Central memory CD8-positive, alpha-beta T cell (primary cell): ENCODE measurements at places on chromosomes 6 and 20.

GRCh38 chr6:130557481-130558112 is 191.8 kb downstream of the TMEM200A start:
- no peaks in the 10 kb centered on the region for H3K27me3 ChIP-seq
- H3K27ac ChIP-seq = no peak overlapping the region
- DNase-seq = no peak

GRCh38 chr6:3849681-3850450 is 693 bp downstream of the FAM50B start:
- DNase-seq = peak; percentile 10
- H3K4me3 ChIP-seq = peak overlapping the region; percentile 70
- H3K36me3 ChIP-seq = peaks cover 9% of the 10 kb centered on the region
- peaks cover 19% of the 10 kb centered on the region for H3K4me1 ChIP-seq

- no peak for DNase-seq
- no peaks in the 10 kb centered on the region for H3K36me3 ChIP-seq
- no peak overlapping the region for H3K4me3 ChIP-seq
- no peaks in the 10 kb centered on the region for H3K4me1 ChIP-seq
Observed at GRCh38 chr20:40294175-40294574, 394.9 kb downstream of the MAFB start.

DNA sequence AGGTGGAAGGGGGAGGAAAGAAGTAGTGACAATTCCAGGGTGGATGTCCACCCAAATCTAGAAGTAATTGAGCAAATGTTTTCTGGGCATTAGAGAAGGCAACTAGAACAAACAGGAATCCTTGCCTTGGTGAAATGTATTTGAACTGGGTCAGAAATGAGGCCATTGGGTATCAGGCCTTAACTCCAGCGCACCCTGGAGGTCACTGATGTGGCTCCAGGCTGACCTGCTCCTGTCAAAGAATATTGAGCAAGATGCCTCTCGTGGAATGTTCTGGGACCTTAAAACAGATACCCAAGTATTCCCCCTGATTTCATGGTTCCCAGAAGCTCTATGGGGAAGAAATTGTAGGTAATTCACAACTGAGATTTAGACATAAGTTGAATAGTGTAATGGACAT is 6.9 kb downstream of the HLA-DPB1 start:
- DNase-seq = no peak
- no peak overlapping the region for H3K4me3 ChIP-seq
- H3K27ac ChIP-seq = peak overlapping the region; percentile 98

DNA sequence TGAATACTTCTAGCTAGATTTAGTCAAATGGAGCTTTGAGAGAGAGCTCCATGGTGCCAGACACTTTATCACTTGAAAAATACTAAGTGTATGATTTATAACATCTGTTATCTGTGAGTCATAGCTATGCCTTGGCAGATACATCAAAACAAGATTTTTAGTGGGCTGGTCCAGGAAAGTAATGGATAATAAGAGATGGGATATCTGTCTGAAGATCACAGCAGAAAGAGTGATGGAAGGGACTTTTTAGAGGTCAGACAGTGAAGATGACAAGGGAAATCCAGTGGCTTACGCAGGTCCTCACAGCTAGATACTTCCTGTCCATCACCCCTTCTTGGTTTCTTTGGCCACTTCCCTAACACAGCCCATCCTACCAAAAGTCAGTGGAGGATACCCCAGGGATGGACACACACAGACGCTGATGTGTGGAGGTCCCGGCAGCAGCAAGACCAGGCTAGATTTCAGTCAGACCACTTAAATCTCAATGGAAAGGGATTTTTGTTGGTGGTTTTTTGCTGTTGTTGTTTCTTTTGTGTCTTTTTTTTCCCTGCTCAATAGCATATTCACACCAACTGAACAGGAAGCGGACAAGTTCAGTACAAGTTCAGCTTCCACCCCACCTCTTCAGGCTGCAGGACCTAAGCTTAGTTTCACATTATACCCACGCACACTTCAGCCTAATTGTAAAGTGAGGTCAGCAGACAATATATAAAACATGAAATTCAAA is 209.3 kb downstream of the ALDH8A1 start:
- peaks cover 63% of the 10 kb centered on the region for H3K27me3 ChIP-seq
- DNase-seq = no peak
- no peak overlapping the region for H3K4me3 ChIP-seq
- no peaks in the 10 kb centered on the region for H3K4me1 ChIP-seq

DNA sequence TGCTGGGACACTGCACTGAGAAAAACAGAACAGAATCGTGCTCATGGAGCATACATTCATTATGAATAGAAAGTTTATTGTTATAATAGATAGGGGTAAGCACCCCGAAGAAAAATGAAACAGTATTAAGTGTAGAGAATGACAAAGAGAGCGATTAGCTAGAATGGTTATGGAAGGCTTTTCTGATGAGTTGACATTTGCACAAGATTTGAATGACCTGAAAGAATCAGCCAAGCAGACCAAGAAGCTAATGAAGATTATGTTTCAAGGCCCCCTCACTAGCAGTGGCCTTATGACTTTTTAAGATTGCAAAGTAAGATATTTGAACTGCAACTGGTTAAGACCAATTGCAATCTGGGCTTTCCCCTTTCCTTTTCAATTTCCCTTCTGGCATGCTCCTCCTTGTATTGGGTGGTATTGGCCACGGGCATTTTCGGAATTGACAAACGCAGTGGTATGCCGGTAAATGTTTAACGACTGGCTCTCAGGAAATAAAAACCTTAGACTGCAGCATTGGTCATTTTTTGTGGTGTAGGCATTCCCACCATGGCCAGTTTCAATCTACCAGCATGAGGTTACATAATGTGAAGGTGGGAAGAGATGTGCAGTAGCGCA is 120.0 kb upstream of the CITED2 start:
- peaks cover 16% of the 10 kb centered on the region for H3K4me1 ChIP-seq
- peaks cover 2% of the 10 kb centered on the region for H3K36me3 ChIP-seq
- no peak overlapping the region for H3K27ac ChIP-seq
- no peaks in the 10 kb centered on the region for H3K27me3 ChIP-seq
- no peak for DNase-seq

GRCh38 chr6:96934087-96934486 is 9.6 kb downstream of the KLHL32 start:
- H3K27ac ChIP-seq = no peak overlapping the region
- H3K4me1 ChIP-seq = no peaks in the 10 kb centered on the region
- no peak overlapping the region for H3K4me3 ChIP-seq

GRCh38 chr6:119446609-119447008 is 97.0 kb upstream of the MAN1A1 start:
- H3K4me3 ChIP-seq = no peak overlapping the region
- peaks cover 10% of the 10 kb centered on the region for H3K27me3 ChIP-seq
- H3K36me3 ChIP-seq = no peaks in the 10 kb centered on the region
- no peaks in the 10 kb centered on the region for H3K4me1 ChIP-seq
- no peak overlapping the region for H3K27ac ChIP-seq
